ENCODE measurements at places on chromosomes 4 and X.

GRCh38 chrX:37854148-37854547 lies 6.8 kb upstream of the DYNLT3 start:
- no peak for DNase-seq

DNA sequence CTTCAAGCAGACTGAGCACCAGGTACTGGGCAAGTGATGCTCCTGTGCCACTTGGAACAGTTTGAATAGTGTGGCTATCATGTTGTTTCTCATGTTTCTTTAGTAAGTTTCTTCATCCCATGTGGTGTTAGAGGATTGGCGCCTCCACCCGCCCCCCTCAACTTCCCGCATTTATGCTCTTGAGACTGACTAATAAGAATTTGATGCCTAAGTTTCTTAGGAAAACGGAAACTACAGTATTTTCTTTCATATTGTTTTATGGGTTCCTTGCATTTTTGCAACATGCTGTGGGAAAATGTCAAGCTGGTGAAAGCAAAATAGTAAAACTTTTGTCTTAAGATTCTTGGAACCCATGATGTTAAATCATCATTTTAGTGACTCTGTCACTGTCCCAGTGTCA lies 101.2 kb upstream of the SLC4A4 start:
- no peak for DNase-seq

- DNase-seq: no peak
Observed at GRCh38 chr4:106801386-106801785, 234.7 kb downstream of the DKK2 start.

DNA sequence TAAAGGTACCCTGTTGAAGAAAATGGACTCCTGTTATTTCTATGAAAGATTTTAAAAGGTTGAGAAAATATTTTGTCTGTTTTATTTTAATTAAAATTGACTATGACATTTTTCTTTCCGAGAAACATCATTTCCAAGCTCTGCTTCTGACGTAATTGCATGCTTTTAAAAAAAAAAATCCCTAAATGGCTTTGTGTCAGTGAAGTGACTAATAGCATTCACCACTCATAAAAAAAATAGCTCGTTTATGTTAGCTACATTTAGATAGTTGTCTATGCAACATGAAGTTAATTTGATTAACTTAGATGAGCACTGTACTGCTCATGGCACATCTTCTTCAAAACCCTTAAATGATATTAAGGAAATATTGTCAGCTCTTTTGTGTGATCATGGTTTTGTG lies 105.1 kb upstream of the KLHL13 start:
- DNase-seq: no peak
